GM13977 (cell line): ENCODE measurements at places on chromosomes 12 and 14.

DNA sequence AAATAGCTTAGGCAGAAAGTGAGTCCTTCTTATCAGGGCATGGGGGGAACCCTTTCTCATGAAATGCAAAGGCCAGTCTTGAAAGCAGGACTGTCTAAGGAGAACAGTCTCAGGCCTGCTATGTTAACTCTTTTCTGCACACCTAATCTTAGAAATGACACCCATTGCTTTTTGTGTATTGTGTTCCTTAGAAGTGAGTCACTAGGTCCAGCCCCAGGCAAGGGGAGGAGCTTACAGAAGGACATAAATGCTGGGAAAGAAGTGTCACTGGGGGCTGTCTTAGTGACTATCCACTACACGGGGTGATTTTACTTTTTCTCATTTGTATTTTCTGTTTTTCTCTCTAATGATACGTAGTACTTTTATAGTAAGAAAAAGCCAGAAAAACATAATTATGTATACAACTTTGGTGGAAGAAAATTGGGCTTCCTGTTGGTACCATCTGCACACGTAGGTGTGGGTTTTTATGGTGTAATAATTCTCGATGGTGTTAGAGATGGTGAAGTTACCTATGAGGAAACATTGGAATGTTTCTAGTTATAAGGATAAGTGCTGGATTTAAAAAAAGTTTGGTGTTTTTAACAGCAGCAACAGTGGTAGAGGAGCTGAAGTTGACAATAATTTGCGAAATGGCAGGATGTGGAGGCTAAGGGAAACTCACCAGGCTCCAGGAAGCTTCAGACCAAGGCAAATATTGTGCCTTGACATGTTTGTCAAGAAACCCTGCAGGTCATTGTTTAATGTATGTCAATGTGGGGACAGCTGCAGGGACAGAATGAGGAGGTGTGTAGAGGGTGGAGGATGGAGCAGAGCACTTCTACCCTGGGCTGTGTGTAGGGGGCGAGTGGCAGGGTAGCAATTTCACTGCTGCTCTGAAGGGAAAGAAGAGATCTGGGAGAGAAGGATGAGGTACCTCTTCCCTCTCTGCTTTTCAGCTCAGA lies 214.9 kb downstream of the KTN1 start:
- DNase-seq: no peak

- DNase-seq: no peak
Measured at GRCh38 chr14:98960617-98961013, 311.4 kb downstream of the BCL11B start.

DNA sequence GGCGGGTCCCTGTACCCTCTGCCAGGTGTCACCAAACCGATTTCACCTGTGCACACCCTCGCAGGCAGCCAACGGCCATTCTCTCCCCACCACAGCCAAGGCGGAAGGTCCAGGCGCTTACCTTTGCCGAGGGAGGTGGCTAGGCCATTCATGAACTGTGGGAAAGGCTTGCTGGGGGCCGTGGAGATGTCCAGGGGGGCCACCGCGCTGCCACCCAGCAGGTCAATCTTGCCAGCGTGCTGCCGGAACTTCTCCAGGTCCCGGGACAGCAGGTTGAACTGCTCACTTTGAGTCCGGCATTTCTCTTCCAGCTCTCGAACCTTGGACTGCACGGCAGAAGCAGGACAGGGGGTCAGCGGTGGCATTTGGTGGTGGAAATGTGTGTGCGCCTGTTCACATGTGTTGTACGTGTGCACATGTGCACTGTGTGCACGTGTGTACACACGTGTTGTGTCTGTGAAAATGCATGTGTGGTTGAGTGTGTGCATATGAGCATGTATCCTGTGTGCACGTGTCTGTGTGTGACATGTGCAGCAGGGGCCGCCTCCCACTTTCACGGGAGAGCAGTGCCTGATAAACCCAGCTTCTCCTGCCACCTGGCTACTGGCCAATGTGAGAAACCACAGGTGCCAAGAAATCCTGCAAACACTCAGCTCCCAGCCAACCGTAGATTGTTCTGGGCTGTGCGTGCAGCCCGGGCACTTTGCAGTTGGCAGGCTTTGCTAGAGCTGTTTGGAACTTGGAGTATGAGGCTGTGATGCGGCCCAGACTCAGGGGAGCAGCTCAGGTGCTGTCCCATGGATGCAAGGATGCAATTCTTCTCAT lies 118.9 kb downstream of the PIWIL1 start:
- no peak for DNase-seq

- DNase-seq: no peak
Measured at GRCh38 chr12:76384560-76384959, 36.3 kb upstream of the BBS10 start.

- no peak for DNase-seq
Measured at GRCh38 chr14:63345826-63346225, 27.1 kb upstream of the GPHB5 start.

DNA sequence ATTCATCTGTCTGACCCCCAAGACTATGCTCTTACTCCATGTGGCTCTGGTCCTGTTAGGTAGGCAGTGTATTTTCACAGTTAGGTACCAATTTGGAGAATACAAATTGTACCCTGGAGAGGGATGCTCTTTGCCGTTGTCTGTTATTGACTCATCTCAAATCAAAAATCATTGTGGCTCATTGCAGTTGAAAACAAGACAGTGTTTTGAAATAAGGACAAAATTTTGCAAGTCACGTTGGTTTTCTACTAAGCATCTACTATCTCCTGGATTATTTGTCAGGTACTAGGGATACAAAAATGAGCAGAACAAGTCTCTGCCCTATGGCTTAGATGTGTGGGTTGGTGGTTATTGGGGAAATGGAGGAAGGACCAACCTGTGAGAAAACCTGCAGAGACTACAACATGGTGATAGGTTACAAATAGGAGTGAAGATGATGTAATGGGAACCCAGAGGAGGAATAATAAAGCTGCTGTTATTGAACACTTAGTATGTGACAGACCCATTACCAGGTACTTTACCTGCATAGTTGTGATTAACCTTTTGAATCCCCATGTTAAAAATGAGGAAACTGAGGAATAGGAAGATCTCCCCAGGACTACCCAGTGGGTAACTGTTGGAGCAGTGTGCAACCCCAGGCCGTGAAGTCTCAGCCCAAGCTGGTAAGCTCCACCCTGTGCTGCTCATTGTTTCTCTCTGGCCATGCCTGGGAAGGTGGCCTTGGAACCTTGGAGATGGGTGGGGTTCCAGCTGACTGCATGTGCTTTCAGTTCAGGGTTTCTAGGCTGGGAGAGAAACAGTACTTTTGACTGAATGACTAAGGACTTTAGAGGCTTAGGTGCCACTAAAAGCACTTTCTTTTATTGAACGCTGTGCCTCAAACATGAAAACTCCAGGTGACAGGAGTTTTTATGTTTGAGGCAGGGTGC lies 72.9 kb upstream of the SRSF5 start:
- no peak for DNase-seq

GRCh38 chr12:57222286-57223190 lies 5.9 kb downstream of the NXPH4 start:
- DNase-seq: no peak

DNA sequence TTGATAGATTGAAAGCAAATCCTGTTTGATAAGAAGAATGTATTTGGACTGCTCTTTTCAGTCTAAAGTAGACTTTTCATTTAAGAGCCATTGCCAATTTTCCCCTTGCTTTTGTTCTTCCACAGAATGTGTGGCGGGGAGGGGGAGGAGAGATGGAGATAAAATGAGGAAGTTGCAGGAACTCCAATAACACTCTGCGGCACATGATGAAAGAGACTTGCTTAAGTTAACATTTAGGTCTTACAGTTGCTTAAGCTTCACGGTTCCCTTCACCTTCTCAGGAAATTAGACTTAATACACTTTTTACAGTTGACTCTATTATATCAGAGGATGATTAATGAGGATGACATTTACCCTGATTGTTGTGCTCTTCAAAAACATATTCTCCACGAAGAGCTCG lies 537.3 kb downstream of the TMTC2 start:
- no peak for DNase-seq

DNA sequence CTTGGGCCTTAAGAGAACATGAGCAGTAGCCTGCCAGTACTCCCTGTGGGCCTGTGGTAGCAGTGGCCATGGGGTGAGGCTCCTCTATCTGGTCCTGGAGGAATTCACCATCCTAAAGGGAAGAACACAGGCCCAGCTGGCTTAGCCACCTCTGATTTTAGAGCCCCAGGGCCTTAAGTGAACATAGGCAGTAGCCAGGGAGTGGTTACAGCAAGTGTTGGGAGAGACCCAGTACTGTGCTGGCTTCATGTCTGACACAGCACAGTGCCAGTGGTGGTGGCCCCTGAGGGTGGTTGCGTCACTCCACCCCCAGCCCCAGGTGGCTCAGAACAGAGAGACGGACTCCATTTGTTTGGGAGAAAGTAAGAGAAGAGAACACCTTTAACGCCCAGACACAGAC lies 105.1 kb downstream of the TXNDC16 start:
- no peak for DNase-seq

GRCh38 chr14:90577661-90578282 lies 180.9 kb downstream of the CALM1 start:
- DNase-seq: no peak

DNA sequence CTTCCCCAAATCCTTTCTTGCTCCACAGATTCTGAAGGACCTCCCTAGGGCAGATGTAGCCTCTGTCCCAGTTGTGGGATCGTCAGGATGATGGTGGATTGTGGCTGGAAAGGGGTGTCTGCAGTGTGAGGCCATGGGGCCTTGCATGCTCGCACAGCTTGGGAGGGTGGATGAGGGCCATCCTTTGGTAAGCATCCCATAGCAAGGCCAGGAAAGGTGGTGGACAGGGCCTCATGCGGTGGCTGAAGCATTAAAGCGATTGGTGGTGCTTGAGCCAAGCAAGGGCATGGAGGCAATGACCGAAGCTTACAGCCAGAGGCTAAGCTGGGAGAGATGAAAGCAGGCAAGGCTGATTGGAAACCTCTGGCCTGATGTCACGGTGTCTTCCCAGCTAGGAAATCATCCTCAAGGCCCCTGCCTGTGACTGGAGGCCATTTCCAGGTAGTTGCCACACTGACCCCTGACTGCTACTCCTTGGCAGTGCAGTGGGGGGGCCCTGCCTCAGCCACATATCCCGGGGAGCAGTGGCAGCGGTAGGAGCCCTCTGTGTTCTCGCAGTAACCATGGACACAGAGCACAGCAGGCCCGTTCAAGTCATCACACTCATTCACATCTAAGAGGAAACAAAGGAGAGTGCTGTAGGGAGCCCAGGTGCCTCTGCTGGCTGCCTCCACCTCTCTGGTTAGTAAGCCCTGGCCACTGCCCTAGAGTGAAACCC lies 7.0 kb downstream of the ISCA2 start:
- no peak for DNase-seq

GRCh38 chr14:102883554-102883953 lies 38.9 kb upstream of the AMN start:
- DNase-seq: no peak

GRCh38 chr12:6494258-6494743 lies 399 bp downstream of the NCAPD2 start:
- DNase-seq: no peak

GRCh38 chr12:90015228-90015627 lies 306.6 kb upstream of the ATP2B1 start:
- no peak for DNase-seq
